ENCODE measurements at places on chromosomes 5 and 9. TPM values are rescaled to one million over a fixed set of nuclear protein-coding genes. Genes with fewer than 3 reads are reported as not detected.

The IZUMO3 gene
- total RNA-seq = not detected

The PHF24 gene
- total RNA-seq = 0.63 TPM

The HSD17B4 gene
- total RNA-seq = 179 TPM

The LTC4S gene
- 2.4 TPM for total RNA-seq

The MRPL36 gene
- total RNA-seq = 53.2 TPM
